Stimulated activated CD8-positive, alpha-beta memory T cell treated with anti-CD3 and anti-CD28 coated beads, Interleukin-15, amount 100 ng/mL, for 48 hours (primary cell): ENCODE measurements at places on chromosomes 12 and 14.

GRCh38 chr12:92338671-92339070 is 193.0 kb upstream of the BTG1 start:
- DNase-seq = no peak

DNA sequence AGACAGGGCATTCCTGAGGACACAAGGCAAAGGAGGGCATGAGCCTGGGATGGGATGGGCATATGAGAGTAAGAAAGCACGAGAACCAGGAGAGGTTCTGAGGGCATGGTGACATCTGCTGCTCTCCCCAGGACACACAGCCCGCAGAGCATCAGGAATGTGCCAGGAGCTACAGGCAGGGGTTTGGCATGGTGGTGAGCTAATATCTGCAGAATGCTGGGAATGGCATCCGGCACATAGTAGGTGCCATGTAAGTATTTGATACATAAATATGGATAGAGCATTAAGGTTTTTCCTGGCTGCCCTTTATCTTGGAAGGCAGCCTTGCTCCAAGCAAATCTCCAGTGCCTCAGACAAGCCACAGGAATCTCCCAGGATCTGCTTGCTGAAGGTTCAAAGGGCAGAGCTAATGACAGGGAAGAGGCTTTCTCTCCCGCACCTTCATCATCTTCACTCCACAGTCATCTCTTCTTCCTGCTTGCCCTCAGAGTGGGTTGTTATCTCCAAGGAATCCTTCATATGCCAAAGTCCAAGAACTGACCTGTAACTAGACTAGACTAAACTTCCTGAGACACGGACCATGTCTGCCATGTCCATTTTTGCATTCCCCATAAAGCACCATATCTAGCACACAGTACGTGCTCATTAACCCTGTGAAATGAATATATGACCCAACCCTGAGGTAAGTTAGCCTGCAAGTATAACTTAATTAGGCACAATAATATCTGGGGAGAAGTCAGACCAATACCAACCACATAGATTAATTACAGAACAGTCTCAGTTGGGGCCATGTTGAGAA is 62.0 kb upstream of the SCN8A start:
- DNase-seq = no peak

DNA sequence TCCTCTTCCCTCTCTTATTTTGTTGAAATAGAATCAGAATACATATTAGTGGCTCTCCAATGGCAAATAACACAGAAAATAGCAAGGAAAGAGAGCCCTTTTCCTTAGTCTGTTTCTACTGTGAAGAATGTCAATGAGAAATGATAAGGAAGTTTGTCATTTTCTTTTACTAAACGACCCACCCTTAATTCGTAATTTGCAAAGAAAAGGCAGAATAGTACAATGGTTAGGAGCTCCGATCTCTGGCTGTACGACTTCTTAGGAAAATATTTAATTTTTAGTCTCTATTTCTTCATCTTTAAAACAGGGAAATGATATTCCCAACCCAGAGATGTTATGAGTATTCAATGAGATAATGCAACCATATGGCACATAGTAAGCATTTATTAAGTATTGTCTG is 6.0 kb downstream of the PAX9 start:
- no peak for DNase-seq

GRCh38 chr12:85559536-85559935 is 276.7 kb downstream of the RASSF9 start:
- DNase-seq = no peak

- DNase-seq = no peak
Measured at GRCh38 chr14:52951681-52952554, 1.1 kb upstream of the FERMT2 start.

DNA sequence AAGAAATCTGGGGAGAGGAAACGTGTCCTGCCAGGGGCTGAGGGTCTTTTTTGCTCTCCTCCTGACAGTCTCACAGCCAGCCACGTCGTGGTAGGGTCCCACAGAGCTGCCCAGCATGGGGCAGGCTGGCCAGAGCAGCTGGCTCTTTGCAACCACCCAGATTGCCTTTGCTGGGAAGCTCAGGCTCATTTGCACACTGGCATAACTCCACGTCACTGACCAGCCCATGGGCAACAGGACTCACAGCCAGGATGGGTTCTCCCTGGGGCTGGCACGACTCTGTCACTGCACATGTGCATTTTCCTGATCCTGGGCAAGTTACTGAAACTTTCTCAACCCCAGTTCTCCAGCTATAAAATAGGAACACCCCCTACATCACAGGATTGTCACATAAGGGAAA is 242.2 kb downstream of the DPF3 start:
- DNase-seq = no peak

DNA sequence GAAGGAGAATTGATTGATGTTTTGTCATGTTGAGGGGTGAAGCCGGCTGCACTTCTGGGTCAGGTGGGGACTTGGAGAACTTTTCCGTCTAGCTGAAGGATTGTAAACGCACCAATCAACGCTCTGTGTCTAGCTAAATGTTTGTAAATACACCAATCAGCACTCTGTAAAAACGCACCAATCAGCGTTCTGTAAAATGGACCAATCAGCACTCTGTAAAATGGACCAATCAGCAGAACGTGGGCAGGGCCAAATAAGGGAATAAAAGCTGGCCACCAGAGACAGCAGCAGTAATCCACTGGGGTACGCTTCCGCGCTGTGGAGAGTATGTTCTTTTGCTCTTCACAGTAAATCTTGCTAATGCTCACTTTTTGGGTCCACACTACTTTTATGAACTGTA is 384.1 kb downstream of the FOXG1 start:
- DNase-seq = no peak

DNA sequence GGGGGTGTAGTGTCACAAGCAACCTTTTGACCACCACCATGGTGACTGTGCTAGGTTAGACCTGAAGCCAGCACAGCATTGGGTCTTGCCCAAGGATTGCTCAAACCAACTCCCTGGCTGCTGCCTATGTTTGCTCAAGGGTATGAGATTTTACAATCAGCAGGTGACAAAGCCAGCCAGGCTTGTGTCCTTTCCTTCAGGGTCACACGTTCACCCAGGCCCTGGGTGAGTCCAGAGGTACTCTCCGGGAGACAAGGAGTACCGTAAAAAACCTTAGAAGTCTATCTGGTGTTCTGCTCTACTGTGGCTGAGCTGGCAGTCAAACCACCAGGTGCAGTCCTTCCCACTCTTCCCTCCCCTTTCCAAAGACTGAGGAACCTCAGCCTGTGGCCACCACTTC is 238.9 kb upstream of the MIS18BP1 start:
- DNase-seq = no peak

DNA sequence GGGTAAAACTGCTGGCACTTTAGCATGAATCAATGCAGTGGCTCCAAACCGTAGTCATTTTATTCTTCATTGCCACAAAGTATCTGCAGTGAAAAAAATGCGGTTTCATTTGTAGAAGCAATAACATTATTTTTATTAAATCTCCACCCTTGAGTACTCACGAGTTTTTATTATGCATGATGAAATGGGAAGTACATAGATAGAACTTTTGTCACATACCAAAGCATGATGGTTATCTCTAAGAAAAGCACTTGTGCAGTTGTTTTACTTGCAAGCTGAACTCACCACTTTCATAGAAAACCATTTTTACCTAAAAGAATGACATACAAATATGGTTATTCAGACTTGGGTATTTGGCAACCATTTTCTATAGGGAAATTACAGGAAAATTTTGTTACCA is 90.3 kb downstream of the PELI2 start:
- no peak for DNase-seq
